T-helper 1 cell (primary cell): ENCODE measurements at places on chromosomes 2 and 18.

DNA sequence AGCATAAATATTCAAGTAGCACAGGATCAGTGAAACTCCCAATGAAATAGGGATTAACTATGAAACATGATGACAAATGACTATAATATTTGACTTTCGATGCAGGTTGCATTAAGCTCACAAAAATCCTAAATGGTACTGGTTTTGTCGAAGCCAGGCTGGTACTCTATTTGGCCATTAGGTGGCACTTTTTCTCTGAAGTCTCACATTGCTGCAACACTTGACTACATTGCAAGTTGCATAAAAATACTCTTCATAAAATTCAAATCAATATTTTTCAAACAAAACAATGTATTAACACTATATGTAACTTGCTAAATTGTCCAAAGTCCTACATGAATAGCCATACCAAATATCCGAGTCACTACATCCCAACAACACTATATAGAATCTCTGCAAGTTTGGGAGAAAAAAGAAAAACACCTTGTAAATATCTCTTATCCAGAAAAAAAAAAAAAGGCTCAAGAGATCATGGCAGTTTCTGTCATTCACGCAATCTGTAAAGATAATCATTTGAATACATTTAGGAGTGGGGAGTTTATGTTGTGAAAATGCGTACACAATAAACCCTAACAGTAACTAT is 9.5 kb downstream of the RTTN start:
- DNase-seq: peak; percentile 33

- no peak for DNase-seq
Measured at GRCh38 chr18:13611601-13612195, 114.7 kb downstream of the FAM210A start.

- DNase-seq: no peak
Measured at GRCh38 chr2:45892757-45893156, 241.3 kb downstream of the PRKCE start.

DNA sequence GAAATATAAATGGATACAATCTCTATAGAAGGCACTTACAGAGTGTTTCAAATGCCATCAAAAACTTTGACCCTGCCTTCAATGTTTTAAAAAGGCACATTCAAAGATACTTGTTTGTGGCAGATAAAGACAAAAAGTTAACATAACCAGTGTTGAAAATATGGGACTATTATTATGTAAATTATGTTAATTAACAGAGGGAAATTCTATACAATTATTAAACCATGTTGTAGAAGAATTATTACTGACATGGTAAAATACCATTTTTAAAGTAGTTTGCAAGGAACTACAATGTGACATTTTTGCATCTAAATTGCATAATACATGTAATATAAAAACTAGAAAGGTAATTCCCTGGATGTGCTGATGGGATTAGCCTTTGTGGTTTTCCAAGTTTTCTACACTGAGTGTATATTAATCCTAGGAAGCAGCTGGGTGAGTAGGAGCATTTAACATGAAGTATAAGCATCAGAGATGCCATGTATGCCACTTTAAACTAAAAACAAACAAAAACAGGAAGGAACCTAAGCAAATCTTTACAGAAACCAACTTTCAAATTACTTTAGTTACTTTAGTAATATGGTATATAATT is 21.7 kb downstream of the MIB1 start:
- no peak for DNase-seq

DNA sequence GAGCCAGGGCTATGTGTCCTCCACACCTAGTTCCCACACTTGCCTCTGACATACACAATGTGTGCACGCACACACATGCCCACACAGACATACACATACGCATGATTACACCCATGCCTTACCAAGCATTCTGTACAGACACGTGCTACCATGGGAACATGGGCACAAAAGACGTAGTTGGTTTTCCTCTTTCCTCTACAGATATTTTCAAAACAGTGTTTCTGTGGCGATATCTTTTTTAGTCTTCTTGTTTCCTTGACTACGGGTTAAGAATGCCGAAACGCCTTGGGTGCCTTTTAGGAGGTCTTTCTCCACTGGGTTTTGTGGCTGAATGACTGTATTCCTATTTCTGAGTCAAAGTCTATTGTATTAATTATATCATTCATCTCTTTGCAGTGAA is 75.5 kb upstream of the SPTBN1 start:
- DNase-seq: no peak

DNA sequence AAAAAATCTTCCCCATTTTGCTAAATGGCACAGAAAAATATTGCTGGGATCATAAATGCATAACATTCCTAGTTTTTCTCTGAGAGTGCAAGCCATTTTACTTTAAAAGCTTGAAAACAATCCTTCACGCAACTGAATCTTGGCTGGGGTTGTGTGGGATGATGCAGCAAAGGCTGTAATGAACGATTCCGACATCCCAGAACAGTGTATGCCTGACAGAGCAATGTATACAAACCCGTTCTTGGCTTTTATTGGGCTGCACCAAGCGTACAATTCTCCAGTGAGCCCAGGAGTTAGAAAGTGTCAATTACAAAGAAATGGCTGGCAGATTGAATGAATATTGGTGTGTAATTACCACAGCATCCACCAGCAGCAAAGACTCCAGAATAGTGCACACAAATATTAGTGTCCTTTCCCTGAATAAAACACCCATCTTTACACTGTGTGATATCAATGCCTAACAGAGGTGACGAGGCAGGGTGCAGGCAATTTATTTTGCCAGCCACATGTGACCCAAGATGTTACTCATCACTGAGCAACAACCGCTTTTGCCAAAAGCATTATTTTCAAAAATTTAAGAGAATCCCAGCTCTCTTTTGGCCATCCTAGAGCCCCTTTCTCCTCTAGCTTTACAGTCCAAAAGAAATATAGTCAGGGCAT is 578.6 kb upstream of the CHAC2 start:
- DNase-seq: no peak

- DNase-seq: no peak
Measured at GRCh38 chr2:30978044-30978443, 160.2 kb downstream of the GALNT14 start.

GRCh38 chr2:97740590-97741182 is 27.3 kb downstream of the ZAP70 start:
- no peak for DNase-seq

GRCh38 chr2:192122141-192122540 is 72.6 kb downstream of the TMEFF2 start:
- DNase-seq: no peak

DNA sequence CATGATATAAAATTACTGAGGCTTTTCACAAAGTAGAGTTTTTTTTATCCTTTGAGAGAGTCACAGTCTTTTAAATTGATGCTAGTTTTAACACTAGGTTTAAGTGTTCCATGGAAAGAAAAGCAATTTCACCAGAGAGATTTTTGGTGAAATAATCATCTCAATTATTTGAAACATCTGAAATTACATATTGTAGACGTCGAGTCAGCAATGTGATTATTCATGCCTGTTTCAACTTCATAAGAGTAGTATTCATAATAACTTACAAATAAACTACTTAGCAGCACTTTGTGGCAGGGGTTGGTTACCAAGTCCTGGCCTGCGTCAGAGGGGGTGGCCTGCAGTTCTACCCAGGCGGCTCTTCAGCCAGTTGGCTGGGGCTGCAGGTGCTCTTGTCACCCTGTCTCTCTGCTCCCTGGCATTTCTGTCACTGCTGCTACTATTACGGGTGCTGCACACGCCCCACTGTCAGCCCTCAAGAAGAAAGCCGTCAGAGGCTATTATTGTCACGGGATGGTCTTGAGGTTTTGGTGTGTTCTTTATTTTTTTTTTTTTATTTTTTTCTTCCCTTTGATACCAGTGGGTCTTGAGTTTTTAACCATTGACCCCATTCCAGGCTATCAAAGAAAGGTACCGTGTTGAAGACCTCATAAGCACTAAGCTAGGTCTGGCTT is 50.4 kb downstream of the MALT1 start:
- no peak for DNase-seq
